ENCODE measurements at places on chromosomes 3 and 15.

DNA sequence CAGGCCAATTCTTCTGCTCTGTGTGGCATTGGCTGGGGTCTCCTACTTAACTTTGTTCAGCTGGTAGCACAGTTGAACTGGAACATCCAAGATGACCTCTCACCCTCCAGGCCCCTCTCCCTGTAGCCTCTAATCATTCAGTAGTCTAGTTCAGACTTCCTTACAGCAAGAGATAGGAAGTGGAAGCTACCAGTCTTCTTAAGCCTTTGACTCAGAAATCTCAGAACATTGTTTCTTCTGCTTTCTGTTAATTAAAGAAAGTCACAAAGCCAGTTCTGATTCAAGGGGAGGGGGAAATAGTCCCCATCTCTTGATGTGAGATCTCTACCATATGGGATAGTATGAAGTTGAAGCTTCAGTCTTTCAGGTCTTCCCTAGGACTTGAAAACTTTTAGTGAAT is 18.8 kb upstream of the SACM1L start:
- DNase-seq = no peak

- DNase-seq = no peak
Observed at GRCh38 chr15:97972366-97972765, 11.9 kb downstream of the ARRDC4 start.

- DNase-seq = no peak
Observed at GRCh38 chr3:27714146-27714526, 8.0 kb downstream of the EOMES start.

DNA sequence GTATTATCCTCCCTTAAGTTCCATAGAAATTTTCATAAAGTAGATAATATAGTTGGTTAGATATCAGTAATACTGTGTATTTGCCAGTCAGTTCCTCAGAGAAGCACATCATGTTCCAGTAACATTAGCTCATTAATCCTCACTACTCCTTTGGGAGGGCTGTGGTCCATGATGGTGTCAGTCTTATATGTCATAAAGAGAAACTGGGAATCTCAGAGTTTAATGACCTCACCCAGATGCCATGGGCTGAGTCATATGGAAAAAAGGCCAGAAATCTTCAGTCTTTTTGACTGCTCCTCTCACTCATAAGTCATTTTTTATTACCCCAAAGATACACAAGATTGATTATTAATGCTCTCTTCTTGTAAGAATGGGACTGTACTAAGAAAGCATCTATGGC is 188.6 kb downstream of the CHL1 start:
- no peak for DNase-seq

DNA sequence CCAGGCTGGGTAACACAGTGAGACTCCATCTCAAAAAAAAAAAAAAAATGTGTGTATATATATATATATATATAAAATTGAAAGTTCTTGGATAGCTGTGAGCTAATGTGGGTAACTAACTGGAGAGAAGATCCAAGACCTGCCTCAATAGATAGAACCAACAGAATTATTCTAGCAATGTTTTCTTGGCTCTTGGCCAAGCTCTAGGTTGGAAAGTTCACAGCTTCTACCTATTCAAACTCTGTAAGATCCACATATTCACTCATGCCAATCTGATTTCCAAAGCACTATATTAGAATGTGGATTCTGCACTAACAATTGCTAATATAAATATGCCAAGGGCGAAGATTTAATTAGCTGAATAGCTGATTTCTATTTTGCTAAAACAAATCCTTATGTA is 29.8 kb upstream of the CMTM6 start:
- DNase-seq = no peak

DNA sequence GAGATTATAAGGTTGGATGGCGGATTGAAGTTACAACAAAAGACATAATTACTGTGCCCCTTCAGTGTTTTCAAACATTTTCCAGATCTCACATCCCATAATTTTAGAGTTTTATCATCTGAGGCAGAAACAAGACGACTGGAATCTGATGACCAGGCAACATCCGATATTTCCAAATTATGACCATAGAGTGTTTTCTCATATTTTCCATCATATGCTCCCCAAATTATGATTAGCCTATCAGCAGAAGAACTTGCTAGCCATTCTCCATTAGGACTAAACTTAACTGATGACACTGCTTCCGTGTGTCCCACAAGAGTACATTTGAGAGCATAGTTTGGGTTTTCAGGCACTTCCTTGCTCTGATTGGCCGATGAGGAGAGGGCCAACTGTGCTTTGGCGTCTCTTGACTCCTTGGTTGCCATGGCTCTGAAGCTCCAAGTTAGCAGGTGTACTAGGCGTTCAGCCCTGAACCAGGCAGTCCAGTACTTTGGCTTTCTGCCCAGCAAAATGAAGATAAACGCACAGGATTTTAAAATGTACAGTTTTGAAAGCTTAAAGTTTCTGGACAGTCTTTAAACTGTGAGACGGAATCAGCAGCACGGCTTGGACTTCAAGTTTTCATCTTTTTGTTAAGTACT is 638 bp downstream of the WDR5B start:
- DNase-seq = no peak

Measured in activated CD4-positive, CD25-positive, alpha-beta regulatory T cell (primary cell).